ENCODE measurements at places on chromosomes 12 and 14.

- no peak for DNase-seq
Measured at GRCh38 chr14:63663428-63664341, 22.0 kb upstream of the WDR89 start.

GRCh38 chr14:61568572-61569011 is 126.7 kb upstream of the HIF1A start:
- DNase-seq, result peak; percentile 63

DNA sequence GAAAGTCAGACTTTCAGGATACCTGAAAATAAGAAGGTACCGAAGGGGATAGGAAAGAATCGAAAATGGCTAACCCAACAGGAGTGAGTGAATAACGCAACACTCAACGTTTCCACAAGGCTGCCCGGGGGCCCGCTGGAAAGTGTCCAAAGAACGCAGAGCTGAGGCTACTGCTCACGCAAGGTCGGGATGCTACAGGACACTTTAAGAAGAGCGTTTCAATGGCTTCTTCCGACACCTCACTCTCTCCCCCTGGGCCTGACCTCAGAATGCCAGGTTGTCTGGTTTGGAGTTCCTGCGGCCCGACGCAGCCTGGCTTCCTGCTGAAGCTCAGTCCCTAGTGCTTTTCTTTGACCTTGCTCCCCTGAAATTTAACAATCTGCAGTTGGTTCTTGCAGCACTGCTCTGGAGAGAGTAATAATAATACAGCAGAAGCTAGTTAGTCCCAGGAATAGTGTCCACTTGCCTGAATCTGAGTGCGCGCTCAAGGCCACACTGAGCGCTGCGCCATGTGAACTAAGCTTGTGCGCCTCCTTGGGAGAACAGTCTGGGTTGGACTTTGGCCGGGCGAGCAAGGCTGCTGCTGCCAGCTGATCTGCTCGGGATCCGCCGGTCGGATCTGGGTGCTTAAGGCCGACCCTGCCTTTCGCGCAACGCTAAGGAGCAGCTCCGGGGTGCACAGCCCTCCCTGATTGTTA is 2.0 kb upstream of the ALX1 start:
- no peak for DNase-seq

GRCh38 chr14:61866932-61867920 is 105.0 kb downstream of the SNAPC1 start:
- DNase-seq, result no peak

DNA sequence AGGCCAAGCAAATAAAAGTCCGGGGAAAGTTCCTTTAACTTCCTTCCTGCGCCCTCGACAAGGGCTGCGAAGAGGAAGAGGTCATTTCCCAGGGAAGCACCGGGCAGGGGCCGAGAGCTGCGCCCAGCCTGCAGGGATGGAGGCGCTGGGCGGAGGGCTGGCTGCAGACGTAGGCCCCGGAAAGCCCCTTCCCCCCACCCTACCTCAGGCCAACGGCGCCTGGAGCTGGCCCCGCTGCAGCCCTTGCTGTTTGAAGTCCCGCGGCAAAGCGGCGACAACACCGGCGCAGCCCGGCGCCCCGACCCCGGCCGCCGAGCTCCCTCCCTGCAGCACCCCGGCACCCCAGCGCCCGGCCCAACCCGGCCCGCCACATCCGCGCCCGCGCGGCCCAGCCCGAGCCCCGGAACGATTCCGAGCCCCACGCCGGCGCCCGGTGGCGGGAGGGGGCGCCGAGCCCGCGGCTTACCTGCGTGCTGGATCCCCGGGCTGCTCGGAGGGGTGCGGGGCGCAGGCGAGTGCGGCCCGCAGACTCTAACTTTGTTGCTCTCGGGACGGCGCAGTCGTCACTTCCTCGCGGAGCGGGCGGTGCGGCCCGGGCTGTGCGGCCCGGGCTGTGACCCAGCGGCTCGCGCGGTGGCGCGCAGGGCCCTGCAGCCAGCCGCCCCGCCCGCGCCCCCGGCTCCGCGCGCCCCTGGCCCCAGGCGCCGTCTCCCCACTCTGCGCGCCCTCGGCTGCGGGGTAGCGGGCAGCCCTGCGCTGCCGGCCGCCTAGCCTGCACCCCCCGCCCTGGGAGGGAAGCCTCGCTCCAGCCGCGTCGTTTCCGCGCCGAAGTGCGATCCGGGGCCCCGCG is 64.8 kb upstream of the PTGR2 start:
- peak; percentile 64 for DNase-seq

DNA sequence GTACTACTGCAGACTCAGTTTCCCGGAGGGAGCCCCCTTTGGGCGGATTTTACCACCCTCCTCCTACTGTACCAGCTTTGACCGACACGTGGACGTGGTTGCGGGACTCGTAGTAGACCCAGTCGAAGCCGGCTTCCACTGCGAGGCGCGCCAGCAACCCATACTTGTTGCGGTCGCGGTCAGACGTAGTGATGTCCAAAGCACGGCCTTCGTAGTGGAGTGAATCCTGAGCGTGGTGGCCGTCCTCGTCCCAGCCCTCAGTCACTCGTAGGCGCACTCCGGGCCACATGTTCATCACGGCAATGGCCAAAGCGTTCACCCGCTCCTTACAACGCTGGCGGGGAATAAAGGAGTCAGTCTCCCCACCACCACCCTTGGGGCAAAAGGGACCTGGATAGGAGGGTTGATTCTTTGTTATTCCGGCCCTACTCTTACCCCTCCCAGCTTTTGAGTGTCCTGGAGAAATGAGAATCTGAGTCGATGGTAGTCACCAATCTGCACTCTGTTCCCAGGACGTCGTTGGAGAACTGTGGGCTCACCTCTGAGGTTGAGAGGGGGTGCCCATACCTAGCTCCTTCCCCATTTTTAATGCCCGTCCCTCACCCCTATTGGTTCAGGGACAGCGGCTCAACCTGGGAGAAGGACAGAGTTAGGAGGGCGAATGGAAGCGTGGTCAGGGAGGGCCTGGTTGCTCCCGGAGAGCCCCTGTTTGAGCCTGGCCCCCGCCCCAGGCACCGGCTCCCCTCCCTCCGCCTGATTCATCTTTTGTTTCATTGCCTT is 3.4 kb downstream of the DHH start:
- no peak for DNase-seq

DNA sequence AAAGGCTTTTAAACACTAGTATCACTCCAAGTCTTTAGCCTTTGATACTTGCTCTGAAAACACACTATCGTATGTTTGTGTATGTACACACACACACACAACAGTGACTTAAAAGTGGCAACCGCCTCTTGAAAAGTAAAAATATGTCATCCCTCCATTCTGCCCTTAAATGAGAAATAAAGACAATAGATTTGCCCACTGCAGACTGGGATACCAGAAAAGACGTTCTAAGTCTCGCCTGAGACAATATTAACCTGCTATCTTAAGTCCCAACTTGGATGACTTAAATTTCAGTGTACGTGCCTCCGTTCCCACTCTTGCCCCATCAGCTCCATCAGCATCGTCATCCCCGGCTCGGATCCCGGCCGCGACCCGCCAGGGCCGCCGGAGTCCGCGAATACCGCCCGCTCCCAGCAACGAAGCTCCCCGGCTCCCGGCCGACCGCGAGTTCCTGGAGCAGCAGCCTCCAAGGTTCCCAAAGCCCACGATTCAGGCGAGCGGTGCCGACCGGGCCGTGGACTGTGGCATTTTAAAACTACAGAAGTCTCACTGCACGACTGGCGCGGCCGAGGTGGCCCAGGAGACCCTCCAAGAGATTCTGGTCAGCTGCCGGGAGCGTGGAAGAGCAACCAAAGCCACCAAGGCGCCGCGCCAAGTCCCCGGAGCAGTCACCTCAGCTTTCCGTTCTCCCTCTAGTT is 2.8 kb upstream of the ARID2 start:
- no peak for DNase-seq

DNA sequence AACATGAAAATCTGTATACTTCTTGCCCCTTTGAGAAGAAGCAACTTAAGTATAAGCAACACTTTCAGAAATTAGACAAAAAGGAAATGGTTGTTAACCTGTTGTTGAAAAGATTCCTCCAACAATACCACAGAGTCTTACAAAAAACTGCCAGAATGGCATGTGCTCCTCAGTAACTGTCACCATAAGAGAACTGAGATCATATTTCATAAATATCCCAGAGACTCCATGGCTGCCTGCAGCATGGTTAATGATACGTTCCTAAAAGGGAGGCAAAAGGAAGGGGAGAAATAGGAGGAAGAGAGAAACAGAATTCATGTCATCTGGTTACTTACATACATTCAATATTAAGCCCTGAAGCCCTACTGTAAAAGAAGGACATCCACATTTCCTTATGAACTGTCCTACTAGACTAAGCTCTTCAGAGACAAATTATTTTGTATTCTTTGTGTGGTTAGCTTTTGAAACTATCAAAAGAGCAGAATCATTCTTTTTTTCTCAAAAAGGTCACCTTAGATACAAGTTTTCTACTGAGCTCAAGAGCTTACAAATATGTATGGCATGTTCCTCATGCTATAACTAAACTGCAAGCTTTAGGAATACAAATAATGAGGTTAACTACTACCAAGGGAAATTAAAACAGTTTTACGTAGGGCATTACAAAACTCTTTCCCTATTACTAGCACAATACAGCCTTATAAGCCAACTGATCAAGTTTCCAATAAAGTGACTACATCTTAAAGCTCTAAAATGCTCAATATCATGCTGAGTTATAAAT is 37.8 kb downstream of the ERGIC2 start:
- no peak for DNase-seq

- DNase-seq, result no peak
Measured at GRCh38 chr14:61368114-61368710, 46.8 kb downstream of the PRKCH start.

GRCh38 chr12:96454396-96454795 is 35.0 kb upstream of the CFAP54 start:
- no peak for DNase-seq

GRCh38 chr12:60872850-60873713 is 1277.3 kb downstream of the SLC16A7 start:
- DNase-seq, result no peak

- DNase-seq, result no peak
Measured at GRCh38 chr14:32938719-32939253, at the start of gene NPAS3. Gene NPAS3, plus strand, starts transcription at chr14:32938879.

GRCh38 chr14:23078692-23079116 is 16.2 kb downstream of the ACIN1 start:
- no peak for DNase-seq

Measured in central memory CD4-positive, alpha-beta T cell (primary cell).